ENCODE measurements at places on chromosomes 6 and 20. TPM values are rescaled to one million over a fixed set of nuclear protein-coding genes. Genes with fewer than 3 reads are reported as not detected.

- DNase-seq = no peak
Measured at GRCh38 chr6:25542984-25543910, 108.8 kb upstream of the SCGN start.

The GID8 gene
- 23.2 TPM for total RNA-seq

- DNase-seq = no peak
Measured at GRCh38 chr6:166045860-166046200, 121.8 kb downstream of the TBXT start.

- peak; percentile 74 for DNase-seq
Measured at GRCh38 chr20:53032478-53032932, 60.3 kb downstream of the TSHZ2 start.

DNA sequence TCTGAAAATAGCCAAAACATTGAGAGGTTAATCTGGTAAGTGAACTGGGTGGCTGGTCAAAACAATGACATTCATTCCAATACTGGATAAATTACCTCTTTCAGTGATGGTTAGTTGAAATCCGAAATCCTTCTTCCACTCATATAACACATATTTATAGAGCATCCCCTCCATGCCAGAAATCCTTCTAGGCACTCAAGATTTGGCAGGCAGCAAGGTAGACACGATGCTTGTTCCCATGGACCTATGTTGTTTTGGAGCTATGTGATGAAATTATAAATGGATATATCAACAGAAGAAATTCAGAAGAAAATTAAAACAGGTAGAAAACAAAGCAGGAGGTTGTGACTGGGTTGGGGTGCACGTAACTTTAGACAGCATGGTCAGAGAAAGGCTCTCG, 26.3 kb upstream of the SNRPB2 start:
- DNase-seq = no peak

The TGM3 gene
- not detected for total RNA-seq
